Vagina (tissue), 2 donors: ENCODE measurements at places on chromosomes 12 and 14.
A peak's percentile ranks its signal among the peaks of the same experiment; 100 is the strongest.

GRCh38 chr12:31740628-31741027 is 11.8 kb upstream of the AMN1 start:
- no peak for DNase-seq

DNA sequence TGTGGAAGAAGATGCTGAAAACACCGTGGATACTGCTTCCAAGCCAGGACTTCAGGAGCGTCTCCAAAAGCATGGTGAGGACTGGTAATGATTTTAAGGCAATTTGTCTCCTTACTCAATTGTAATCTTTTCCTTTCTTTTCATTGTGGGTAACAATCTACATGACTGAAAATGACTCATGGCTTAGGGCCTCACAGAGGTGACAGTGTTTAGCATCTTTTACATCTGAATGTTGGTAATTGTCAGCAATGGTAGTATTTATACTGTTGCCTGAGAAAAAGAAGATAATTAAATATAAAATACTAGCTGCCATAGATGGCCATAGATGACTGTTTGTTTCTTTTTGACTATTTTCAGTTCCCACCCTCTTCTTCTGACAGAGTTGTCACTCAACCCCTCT is 31.6 kb downstream of the TULP3 start:
- no peak for DNase-seq

- no peak for DNase-seq
These were observed 42.8 kb upstream of the CPSF6 start for GRCh38 chr12:69196302-69197288.

GRCh38 chr12:96073346-96074330 is 38.3 kb upstream of the LTA4H start:
- DNase-seq, result no peak

DNA sequence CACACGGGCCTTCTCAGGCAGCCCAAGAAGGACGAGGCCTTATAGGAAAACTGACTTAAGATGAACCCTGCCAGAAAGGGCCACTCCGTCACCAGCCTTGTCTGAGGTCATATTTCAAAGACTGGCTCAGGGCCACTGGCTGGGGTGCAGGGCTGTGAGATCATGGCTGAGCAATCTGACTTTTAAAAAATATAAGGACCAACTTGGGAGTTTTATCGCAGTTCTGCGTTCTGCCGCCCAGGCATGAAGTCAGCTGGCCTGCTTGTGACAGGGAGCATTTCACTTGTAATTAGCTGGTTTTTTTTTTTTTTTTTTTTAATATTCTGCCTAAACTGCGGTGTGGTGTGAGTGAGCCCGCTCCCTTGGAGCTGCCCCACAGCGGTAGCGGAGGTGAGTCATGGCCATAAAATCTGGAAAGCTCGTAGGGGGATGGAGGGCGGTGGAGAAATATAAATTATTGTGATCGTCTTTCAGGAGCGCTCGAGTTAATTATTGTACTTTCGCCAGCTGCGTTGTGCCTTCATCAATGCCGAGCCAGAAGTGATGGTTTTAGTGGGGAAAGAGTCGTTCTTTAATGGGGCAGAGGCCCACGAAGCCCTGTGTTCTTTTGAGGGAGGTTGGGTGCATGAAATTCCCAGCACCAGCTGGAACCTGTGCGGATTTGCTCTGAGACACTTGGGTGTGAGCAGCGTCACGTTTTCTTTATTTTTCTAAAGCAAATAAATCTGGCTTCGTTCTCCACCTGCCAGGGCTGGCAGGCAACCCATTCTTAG is 231.9 kb downstream of the C12orf75 start:
- DNase-seq, result no peak

GRCh38 chr12:95830335-95831089 is 28.2 kb upstream of the SNRPF start:
- no peak for DNase-seq

- no peak for DNase-seq
These were observed 830 bp upstream of the TRMT61A start for GRCh38 chr14:103528146-103528586.

DNA sequence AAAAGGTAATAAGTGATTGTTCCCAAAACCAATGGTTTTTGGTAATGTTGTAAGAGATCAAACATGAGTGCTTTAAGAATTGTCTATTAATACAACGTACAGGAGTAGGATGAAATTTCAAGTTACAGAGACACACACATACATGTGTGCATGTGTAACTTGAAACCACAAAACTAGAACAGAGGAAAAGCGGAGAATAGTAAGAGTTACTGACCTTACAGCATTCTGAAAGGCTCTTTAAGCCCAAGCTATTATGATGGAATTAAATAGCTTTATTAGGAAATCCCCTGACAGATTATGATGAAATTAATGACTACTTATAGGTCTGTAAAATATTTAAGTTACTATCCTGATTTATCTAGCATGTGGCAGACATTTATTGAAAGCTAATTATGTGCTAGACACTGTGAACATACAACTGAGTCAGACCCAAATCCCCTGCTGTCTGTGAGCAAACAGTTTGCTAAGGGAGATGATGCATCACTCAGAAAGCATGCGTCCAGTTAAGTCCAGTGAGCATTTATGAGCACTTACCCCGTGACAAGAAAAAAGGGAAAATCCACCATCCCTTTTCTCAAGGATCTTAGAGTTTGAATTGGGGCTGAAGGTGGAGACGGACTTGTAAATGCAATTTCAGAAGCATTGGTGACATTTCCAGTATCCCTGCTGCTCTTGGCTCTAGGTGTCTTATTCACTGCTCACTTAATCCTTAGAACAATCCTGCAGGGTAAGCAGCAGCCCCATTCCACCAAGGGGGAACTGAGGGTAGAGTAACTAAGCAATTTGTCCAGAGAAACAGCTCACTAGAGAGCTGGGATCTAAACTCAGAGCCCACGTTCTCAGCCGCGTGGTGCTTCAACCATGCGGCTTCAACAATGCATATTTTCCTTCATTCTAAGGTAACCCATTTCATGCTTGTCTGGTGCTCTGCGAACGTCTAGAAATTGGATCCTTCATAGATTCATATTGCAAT is 117.4 kb downstream of the EML1 start:
- DNase-seq, result no peak

GRCh38 chr12:86097161-86097560 is 159.0 kb downstream of the MGAT4C start:
- no peak for DNase-seq

DNA sequence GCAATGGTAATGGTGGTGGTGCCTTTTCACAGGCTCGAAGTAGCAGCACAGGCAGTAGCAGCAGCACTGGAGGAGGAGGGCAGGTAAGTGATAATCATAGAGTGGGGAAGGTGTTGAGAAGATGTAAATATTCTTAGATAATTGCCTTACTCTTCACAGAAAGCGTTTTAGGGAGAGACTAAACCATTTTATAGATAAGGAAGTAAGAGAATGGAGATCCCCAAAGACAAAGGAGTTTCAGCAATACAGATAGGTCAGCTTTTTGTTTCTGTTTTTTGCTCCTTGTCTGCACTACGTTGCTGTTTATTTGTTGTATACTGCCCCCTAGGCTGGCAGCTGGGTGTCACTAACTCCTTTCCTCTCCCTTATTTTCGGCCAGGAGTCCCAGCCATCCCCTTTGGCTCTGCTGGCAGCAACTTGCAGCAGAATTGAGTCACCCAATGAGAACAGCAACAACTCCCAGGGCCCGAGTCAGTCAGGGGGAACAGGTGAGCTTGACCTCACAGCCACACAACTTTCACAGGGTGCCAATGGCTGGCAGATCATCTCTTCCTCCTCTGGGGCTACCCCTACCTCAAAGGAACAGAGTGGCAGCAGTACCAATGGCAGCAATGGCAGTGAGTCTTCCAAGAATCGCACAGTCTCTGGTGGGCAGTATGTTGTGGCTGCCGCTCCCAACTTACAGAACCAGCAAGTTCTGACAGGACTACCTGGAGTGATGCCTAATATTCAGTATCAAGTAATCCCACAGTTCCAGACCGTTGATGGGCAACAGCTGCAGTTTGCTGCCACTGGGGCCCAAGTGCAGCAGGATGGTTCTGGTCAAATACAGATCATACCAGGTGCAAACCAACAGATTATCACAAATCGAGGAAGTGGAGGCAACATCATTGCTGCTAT is 2.0 kb downstream of the SP1 start:
- peak; percentile 89 for DNase-seq

DNA sequence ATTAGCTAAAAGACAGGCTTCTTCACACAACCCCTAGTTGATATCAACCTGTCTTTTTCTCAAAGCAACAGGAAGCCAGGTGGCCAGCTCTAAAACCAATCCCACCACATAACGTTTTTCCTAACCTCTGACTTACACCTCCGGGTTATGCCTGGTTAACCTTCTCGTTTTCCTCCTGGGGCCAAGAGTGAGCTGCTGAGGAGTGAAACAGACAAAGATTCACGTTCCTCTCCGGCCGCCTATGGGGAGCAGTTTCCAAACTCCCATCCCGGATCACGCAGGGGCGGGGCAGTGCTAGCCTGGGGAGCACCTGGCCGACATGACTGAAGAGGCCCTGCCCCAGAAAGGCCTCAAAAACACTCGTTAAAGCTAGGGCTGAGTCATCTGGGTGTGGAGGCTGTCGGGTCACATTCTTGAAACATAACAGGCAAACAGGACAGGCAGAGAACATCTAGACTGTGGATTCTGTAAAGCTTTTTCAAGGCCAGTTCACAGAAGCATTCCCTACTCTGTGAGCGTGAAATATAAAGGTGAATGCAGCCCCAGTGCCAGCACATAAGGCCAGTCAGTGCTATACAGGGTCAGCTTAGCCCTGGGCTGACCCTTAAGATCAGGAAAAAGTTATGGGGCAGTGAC is 25.9 kb upstream of the LGALS3 start:
- DNase-seq, result no peak

- DNase-seq, result no peak
These were observed 79.8 kb upstream of the FSCB start for GRCh38 chr14:44586910-44587309.

DNA sequence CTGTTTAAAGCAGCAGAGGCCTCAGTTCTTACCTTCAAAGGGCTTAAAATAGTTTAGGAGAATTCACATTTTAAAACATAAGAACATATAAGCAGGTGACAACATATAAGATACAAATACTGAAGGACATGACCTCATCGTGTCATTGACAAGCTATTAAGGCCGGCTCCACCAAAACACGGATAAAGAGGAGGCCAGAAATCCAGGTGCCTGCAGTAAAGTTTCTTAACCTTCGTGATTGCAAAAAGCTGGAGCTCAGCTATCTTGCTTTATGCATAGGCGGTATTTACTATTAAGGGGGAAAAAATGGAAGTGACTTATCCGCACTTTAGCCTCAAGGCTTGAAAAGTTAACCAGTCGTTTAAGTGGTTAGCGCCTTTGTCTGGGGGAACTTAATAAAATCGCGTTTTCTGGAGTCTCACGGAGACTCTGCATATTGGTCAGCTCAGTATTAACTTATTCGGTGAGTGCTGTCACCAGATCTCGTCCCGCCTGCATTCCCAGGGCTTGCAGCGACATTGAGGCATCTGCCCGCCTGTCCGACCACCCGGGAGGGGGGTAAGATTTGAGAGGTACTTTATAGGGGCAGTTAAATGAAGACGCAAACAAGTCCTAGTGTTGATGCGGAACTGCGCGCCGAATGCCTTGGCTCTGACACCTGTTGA is 1.1 kb upstream of the SP1 start:
- DNase-seq, result no peak

GRCh38 chr14:68216079-68216478 is 396.5 kb downstream of the RAD51B start:
- DNase-seq, result no peak

DNA sequence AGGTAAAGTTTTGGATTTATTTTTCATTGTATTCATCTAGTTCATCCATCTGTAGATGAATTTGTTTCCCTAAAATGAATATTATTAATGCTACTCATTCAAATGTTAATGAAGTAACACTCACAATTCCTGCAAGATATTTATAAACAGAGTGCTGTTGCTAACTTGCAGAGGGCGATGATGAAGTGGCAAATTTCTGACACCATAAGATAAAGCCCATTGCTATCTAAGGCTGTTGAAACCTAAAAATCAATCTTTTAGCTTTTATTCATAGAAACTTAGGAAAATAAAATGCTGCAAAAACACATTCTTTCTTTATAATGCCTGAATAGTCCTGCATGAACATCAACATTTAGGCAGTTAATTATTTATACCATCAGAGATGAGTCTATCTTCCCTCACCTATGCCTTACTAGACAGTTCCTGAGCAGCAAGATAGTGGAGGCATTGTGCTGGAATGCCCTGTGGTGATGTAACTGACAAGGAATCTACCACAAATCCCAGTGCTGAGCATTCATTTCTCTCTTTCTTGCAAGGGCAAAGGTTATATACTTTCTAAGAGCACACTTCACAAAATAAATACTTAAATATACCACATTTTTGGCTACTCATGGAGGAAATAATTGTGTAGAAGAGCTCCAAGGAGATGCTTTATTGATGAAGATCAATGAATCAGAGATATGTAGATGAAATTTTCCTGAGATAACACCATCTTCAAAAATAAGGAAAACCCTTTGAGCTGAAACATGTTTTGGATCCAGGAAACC is 57.6 kb downstream of the LMNTD1 start:
- no peak for DNase-seq

DNA sequence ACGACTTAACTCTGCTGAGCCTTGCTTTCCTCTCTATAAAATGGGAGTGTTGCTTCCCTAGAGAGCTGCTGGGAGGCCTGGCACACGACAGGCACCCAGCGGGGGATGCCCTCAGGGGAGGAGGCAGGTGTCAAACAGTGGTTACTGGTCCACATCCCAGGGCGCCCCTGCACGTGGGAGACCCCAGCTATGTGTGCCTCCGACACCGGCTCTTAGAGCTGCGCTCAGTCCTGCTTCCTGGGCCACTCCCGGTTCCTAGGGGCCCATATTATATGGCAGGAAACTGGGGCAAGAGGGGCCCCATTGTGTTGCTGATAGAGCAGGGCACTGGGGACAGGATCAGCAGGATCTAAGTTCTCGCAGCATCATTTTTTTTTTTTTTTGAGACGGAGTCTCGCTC is 47.3 kb downstream of the CHGA start:
- no peak for DNase-seq

DNA sequence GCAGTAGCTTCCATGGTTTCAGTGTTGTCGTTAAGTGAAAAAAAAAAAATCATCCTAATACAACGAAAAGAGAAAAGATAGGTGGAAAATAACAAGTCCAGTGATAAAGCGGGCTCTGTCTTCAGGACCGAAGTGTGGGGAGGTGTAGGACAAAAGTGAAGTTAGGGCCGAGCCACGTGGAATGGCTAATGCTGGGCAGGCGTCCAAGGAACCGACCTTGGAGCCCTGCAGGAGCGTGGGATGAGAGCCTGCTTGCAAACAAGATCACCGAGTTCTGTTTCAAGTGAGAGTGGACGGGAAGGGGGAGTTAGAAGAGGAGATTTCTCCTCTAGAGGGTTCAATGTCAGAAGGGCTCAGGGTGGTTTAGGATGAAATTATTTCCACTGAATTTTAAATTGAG is 22.2 kb downstream of the A2ML1 start:
- no peak for DNase-seq

GRCh38 chr14:22388669-22389595 is 200.1 kb downstream of the DAD1 start:
- DNase-seq, result no peak

DNA sequence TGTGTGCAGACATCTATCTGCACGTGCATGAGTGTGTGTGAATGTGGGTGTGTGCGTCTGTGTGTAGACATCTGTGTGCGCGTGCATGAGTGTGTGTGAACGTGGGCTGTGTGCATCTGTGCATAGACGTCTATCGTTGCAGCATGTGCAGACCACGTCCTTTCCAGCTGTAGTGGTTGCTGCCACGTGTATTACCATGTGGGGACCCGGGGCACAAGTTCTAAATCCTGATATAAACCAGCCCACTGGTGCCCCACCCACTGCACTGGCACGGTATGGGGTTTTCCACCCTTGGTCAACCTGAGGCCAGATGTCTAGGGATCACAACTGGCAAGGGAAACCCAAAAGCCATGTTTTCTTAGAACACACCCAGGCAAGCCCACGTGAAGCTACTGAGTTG is 197.0 kb downstream of the ANO2 start:
- DNase-seq, result no peak
